NCI-H460 (cell line): ENCODE measurements at places on chromosomes 1 and 21.

DNA sequence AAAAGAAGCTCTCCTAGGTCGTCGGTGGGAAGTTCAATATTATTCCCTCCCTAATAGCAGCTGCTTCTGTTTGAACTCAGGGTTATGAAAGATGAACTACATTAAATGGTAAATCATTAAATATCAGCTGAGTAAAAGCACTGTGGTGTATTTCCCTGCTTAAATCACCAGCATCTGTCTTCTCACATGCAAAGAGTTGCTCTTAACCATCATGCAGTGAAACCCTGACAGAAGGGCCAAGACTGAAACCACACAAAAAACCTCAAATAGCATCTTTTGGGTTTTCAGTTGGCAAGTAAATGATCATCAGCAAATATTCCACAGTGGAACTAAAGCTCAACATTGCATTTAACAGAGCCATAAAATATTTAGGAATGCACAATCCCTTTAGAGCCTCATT lies 380.0 kb upstream of the ADGRL2 start:
- DNase-seq, result no peak

GRCh38 chr1:28950449-28950848 lies 36.1 kb downstream of the EPB41 start:
- no peak for DNase-seq

DNA sequence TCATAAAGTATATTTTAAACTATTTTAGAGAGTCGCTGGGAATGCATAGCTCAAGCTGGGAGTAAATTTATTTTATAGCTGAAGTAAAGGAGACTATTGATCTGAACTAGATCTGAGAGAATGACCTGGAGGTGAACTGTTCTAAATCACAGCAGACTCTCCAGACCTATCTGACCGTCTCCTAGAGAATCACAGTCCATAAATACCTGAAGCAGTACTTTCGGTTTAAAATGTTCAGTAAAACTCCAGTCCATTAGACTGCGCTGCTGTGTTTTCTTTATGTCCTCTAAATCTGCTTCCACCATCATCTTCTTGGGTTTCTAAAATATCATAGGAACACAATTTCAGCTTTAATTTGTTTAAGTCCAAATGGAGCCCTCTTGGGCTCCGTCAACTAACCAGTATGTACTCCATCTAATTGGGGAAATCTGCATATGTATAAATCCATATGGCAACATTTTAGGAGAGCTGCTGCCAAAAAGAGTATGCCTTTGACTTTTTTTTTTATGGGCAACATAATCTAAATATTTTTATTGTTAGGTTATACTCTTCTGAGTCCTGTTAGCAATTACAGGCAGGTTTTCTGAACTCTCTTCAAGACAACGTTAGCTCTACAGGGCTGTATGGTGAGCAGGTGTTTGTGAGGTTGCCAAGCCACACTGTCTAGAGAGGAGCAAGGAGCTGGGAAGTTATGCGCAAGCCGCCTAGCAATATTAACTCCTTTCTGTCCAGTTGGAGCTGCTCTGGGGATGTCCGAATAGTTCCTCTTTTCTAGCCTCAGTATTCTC lies 111.2 kb downstream of the SPAG17 start:
- no peak for DNase-seq

GRCh38 chr1:13996334-13996733 lies 296.3 kb downstream of the PRDM2 start:
- DNase-seq, result no peak

- DNase-seq, result no peak
Measured at GRCh38 chr1:172269644-172270043, 150.8 kb upstream of the C1orf105 start.

DNA sequence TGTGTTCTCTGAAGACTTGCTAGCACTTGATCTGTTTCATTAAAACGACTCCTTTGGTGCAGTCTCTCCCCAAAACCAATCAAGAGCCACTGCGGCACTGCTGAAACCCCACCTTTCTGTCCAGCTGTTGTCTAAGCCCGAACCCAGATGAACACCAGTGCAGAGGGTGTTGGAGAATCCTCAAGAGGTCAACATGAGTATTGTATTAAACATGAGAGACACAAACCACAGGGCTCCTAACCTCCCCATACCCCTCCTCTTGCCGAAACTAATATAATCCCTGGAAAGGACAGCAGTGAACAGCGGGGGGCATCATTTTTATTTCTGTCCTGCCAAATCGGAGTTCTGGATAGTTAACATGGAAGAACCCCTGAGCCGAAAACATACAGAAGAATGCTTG lies 333.9 kb downstream of the CAMTA1 start:
- DNase-seq, result no peak
